ENCODE measurements at places on chromosomes 2 and 18.
A peak's percentile ranks its signal among the peaks of the same experiment; 100 is the strongest.

- no peak for DNase-seq
These were observed 337.8 kb downstream of the CDH2 start for GRCh38 chr18:27839141-27839540.

- no peak for DNase-seq
These were observed 85.9 kb downstream of the HRH4 start for GRCh38 chr18:24546307-24546706.

DNA sequence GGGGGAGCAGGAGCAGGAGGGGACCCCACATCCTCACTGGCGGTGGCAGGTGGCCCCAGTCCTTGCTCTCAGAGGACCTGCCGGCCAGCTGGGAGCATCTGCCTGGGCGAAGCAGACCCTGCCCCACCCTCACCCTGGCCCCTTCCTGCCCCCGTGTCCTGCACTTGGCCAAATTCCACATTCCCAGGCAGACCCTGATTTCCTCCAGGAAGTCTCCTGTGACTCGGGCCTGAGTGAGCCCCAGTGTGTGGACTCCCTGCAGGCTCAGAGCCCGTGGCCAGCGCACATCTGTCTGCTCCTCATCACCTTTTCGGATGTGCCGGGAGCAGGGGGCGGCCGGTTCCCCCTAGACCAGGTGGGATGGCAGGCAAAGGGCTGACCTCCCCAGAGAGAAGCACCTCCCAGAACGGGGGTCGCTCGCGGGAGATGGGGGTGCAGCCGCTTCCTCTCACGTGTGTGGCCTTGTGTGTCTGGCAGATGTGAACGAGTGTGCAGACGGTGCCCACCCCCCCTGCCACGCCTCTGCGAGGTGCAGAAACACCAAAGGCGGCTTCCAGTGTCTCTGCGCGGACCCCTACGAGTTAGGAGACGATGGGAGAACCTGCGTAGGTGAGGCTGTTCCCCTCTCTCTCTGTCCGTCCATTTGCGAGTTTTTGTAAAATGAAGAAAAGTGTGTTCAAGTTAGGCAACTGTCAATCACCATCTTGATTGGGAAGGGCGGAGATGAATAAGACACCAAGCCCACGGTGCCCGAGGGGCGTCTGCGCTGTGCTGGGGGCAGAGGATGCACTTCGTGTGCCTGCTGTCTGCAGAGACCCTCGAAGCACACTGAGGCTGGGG lies 90.4 kb downstream of the TPO start:
- no peak for DNase-seq

- DNase-seq, result no peak
These were observed 1176.9 kb upstream of the LRRTM1 start for GRCh38 chr2:81481242-81481993.

GRCh38 chr2:39228413-39229209 lies 15.2 kb downstream of the CDKL4 start:
- DNase-seq, result no peak

DNA sequence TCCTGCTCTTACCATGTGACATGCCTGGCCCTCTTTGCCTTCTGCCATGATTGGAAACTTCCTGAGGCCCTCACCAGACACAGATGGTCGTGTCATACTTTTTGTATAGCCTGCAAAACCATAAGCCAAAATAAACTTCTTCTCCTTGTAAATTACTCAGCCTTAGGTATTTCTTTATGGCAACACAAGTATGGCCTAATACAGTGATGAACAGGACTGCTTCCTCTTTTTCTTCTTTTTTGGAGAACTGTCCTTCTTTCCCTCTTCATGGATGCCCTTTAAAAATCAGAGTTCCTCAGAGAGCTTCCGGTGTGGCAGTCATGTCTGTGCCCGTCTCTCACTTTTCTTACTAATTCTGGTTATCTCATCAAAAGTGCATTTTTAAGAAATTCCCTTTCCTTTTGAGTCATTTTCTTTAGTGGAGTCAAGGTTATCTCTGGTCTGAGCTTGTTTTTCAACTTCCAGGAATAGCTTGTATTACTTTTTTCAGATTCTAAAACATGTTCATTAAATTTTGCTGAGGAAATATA lies 9.2 kb upstream of the IL1A start:
- no peak for DNase-seq

- DNase-seq, result no peak
These were observed 2.2 kb downstream of the CBLN2 start for GRCh38 chr18:72541871-72542332.

DNA sequence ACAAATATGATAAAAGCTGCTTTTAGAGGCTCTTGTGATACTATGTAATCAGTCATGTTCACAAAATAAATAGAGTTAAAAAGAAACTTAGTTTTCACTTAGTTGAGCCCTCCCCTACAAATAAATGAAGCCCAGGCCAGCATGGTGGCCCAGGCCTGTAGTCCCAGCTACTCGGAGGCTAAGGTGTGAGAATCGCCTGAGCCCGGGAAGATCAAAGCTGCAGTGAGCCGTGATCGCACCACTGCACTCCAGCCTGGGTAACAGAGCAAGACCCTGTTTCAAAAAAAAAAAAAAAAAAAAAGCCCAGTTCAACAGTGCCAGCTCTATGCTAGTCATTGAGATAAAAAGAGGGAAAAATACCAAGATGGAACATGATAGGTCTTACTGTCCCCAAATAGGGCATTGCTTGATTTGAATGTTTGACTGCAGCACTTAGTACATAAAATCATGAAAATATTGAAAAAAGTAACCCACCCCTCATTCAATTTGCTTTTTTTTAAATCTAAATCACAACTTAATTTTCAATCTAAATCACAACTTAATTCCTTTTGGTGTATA lies 1.5 kb downstream of the ASNSD1 start:
- DNase-seq, result no peak

GRCh38 chr18:78378983-78379382 lies 600.6 kb upstream of the SALL3 start:
- no peak for DNase-seq

GRCh38 chr2:239275044-239275685 lies 125.7 kb downstream of the HDAC4 start:
- DNase-seq, result peak; percentile 82

- no peak for DNase-seq
These were observed 36.0 kb downstream of the ARHGEF4 start for GRCh38 chr2:130872741-130873125.

- no peak for DNase-seq
These were observed 955.2 kb upstream of the CELF4 start for GRCh38 chr18:38520786-38521185.

DNA sequence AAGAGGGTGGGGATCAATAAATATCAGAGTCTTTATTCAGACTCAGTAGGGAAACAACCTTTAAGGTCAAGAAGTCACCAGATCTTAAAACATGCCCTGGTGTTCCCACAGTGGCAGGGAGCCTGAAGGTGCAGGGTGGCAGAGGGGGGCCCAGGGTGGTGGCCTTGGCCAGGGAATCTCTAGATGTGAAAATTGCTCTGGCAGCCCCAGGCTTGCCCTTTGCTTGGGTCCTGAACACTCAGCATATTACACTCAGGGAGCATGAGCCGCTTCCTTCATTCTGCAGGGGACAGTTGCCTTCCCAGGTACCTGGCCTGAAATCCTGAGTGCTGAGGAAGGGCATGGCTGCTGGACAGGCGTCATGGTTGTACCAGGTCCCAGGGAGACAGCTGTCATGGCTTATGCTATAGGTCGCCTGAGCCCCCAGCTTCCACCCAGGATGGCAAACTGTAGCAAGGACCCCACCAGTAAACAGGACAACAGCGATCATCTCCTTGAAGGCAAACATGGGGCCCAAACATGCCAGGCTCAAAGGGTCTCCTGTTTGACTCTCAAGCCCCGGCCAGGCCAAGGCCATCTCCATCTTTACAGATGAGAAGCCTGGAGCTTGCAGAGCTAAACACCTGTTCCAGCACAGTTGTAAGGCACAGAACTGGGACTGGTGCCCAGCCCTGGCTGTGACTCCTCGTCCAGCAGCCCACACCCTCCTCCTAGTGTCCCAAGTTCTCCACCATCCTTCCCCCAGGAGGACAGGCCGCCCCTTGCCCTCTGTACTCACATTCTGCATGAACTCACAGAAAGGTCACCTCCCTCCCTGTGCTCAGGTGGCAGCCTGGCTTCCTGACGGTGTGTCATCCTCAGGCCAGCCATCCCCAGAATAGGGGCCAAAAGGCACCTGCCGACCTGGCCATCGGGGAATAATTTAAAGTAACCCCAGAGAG lies 14.6 kb downstream of the ABCG8 start:
- DNase-seq, result no peak

DNA sequence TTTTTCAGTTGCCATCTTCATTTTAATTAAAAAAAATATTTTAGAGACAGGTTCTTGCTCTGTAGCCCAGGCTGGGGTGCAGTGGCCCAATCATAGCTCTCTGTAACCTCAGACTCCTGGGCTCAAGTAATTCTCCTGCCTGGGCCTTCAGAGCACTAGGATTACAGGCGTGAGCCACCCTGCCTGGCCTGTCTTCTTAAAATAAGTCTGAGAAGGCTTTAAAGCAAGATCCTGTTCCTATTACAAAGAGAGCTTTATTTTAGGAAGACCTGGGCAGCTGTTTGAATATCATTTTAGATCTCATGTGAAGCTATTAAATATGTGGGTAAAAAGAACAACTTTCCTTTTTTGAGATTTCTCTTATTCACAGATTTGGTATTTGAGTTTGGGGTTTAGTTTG lies 1.5 kb downstream of the FAM228A start:
- DNase-seq, result no peak

DNA sequence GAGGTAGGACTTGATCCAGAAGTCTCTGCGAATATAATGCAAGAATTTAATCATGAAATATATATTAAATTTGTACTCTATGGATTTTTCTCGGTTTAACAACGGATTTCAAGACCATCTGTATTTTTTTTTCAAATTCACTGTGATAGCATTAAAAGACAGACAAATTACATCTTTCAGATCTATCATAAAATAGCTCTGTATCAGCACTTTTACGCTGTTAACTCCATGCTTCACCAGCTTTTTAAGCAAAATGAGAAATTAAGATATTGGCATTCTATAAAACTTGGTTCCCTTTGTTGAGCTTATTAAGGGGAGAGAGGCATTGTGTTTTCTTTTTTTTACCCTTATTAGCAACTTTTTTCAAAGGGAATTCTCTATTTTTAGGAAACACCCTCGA lies 1377.6 kb upstream of the NXPH2 start:
- no peak for DNase-seq

- DNase-seq, result no peak
These were observed 28.5 kb upstream of the YES1 start for GRCh38 chr18:840516-840915.

- peak; percentile 72 for DNase-seq
These were observed 4.4 kb downstream of the ANKRD23 start for GRCh38 chr2:96839293-96839874.

DNA sequence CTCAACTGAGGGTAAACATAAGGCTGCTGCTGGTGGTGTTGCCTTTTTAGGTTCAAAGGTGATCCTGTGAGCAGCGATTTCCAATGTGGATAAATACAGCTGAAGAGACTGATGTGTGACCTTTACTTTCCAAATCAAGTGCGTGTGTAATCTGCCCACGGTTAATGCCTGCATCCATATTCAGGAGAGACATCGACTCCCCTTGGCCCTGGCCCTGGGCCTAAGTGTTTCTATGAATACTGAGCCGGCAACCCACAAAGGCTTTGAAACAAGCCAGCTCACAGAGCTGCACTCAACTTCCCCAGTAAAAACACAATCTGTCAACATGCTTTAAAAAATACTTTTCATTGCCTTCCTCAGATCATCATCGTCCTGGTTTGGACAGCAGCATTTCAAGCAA lies 1026.6 kb downstream of the TMEM182 start:
- DNase-seq, result no peak

DNA sequence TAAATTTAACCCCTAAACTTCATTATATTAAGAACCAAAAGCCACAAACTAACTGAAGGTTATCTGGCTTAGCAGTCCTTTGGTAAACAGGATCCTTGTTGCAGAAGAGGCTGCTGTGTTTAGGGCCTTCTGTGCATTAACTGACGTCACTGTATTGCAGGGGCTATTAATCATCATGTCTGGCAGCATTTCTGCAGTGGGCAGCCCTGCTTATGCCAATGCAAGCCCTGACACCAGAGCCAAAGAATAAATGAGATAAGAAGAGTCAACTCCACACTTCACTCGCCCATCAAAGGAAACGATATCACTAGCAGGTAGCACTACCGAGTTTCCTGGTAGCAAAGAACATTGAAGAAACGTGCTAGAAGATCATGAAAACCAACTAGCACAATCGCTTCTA lies 110.6 kb downstream of the PLEKHM3 start:
- no peak for DNase-seq

GRCh38 chr2:231810905-231811304 lies 24.7 kb downstream of the COPS7B start:
- DNase-seq, result no peak

DNA sequence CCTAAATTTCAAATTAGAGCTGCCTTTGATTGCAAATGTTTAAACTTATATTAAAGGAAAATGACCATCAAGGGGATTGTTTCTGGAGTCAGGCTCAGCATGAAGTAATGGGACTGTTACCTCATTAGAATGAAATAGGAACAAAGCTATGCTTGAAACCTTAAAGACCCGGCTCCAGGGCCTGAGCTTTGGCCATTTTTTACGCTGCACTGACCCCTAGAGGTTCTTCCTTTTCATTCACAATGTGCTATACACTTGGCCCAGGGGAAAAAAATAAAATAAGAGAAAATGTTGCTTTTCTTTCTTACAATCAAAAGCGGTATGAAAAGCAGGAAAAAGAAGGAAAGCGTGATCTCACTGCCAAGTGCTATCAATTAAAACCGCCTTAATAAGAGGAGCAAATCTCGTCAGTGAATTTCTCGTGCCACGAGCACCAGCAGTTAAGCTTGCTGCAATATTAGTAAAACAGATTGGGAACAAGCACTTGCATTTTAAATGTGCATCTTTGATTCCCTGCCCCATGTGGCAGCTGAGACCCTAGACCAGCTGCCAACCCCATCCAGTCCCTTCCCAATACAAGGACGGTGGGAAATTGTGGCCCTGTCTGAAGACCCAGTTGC lies 96.6 kb downstream of the MBD2 start:
- no peak for DNase-seq

DNA sequence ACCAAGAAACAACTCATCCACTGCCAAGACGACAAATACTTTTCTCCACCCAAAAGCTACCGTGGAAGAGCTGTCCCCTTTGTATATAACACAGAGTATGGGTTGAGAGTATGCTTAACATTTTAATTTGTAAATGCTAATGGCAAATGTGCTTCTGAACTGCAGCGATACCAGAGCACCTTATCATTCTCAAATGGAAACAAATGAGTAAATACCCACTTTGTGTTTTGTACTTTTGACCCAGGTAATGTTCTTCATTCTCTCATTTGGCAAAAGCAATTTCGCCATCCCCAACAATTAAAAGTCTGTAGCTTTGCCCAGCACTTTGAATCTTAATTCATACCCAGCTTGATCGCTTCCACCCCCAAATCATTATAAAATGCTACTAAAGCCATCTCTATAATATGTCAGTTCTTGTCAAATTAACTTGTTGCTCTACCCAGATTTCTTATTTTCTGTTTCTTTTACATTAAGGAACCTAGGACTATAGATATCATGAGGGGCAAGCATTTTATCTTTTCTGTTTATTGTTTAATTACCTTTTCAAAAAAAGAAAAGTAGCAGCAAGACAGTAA lies 6.2 kb upstream of the POU3F3 start:
- no peak for DNase-seq

GRCh38 chr18:4551001-4551360 lies 95.9 kb upstream of the DLGAP1 start:
- DNase-seq, result no peak

All from T-helper 22 cell (primary cell).